NCI-H1105 treated with DMSO at 0.1 percent for 48 hours (cell line): ENCODE measurements at places on chromosomes 1 and 21.
A peak's percentile ranks its signal among the peaks of the same experiment; 100 is the strongest.

GRCh38 chr1:109784551-109785252 is 21.0 kb upstream of the EPS8L3 start:
- no peak for DNase-seq

- DNase-seq = no peak
Observed at GRCh38 chr1:173258479-173259264, 51.5 kb upstream of the TNFSF4 start.

- DNase-seq = peak; percentile 75
Observed at GRCh38 chr1:164587617-164588501, 28.9 kb downstream of the PBX1 start.

DNA sequence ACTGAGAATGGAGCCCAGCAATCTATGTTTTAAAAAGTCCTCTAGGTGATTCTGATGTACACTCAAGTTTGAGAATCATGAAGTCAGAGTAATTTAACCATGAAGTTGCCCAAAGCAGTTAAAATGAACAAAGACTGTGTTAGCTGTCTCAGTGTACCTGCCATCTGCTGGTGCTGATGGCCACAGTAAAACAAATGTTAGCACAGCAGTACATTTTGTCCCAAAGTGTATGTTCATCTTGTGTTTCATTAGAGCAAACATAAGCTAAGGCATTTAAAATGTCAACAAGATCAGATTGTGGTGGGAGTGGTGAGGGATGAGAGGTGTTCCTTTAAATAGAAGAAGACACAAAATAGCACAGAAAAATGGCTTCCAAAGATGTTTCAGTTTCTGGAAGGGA is 31.1 kb downstream of the FYB2 start:
- DNase-seq = no peak

GRCh38 chr1:219126377-219126776 is 47.3 kb upstream of the LYPLAL1 start:
- DNase-seq = no peak

GRCh38 chr1:227805606-227806197 is 9.8 kb upstream of the PRSS38 start:
- no peak for DNase-seq

GRCh38 chr1:175530183-175530582 is 213.2 kb downstream of the TNR start:
- DNase-seq = no peak
